ENCODE measurements at places on chromosomes 1 and 21. TPM values are rescaled to one million over a fixed set of nuclear protein-coding genes. Genes with fewer than 3 reads are reported as not detected.

DNA sequence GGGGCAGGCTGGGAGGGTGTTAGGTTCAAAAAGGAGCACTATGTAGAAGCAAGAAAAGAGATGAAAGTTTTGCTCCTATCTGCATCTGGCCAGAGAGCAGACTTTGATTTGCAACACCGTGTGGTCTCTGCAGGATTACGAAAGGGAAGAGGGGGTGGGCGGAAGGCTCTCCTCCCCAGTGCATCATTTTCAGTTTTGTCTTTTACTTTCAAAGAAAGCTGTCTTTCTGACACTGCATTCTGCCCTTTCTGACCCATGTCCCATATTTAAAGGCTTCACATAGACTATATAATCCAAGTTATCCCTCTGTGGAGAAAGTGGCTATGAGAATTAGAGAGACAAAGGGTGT lies 126.5 kb downstream of the RHOU start:
- no peak for DNase-seq

DNA sequence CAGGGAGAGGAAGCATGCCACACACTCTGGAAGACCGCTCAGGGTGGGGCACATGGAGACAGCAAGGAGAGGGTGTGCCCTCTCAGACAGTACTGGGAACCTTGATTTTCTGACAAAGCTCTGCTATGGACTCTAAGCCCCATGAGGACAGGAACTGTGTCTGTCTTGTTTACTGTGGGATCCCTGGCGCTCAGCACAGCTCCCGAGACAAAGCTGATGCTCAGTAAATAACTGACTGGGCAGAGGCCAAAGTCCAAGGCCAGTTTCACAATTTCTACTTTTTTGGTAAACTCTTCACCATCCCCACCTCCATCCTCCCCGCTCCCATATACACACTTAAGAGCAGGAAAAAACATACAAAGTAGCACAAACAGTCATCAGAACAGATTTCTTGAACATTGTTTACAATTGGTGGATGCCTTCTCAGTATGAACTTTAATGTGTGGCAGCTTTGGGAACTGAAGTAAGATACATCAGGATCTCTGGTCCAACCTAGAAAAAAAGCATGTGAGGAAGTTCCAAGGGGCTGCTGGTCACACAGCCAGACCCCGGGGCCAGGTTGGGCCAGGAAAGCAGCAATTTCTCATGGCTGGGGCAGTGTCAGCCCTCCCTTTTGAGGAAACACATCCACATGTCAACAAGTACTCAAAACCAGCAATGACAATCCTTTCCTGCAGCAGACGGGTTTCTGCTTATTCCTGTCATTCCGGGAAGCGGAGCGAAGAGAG lies 5.6 kb upstream of the AHCYL1 start:
- no peak for DNase-seq

The CGN gene
- total RNA-seq: 3.2 TPM

DNA sequence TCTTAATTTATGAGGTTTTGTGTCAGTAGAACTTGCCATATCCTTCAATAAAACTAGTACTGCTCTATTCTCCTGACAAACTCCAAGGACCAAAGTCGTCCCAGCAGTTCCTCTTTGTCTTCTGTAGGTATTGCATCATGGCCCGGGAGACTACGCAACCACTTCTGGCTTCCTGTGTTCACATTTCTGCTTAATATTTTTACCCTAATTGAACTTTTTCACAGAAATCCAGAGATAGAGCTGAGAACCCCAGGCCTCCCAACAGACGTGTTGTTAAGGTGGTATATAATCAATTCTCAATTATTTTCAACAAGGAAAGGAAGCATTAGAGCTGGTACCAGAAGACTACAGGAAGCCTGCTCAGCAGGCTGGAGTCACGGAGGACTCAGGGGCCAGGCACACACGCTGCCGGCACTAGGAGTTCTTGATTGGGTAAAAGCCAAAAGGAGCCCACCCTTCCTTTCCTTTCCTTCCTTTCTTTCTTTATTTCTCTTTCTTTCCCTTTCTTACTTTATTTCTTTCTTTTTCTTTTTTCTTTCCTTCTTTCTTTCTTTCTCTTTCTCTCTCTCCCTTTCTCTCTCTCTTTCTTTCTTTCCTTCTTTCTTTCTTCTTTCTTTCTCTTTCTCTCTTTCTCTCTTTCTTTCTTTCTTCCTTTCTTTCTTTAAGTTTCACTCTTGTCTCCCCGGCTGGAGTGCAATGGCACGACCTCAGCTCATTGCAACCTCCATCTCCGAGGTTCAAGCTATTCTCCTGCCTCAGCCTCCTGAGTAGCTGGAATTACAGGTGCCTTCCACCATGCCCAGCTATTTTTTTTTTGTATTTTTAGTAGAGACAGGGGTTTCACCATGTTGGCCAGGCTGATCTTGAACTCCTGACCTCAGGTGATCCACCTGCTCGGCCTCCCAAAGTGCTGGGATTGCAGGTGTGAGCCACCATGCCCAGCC lies 173.7 kb downstream of the ZBTB18 start:
- no peak for DNase-seq

- DNase-seq: no peak
Observed at GRCh38 chr1:2523891-2524609, 2.3 kb downstream of the PANK4 start.

- DNase-seq: no peak
Observed at GRCh38 chr1:61842863-61843514, 100.7 kb downstream of the PATJ start.

The RAVER2 gene
- total RNA-seq: 1.0 TPM

- DNase-seq: no peak
Observed at GRCh38 chr1:24735509-24736375, 9.5 kb upstream of the CLIC4 start.
